ENCODE measurements at places on chromosomes 11 and 22.

DNA sequence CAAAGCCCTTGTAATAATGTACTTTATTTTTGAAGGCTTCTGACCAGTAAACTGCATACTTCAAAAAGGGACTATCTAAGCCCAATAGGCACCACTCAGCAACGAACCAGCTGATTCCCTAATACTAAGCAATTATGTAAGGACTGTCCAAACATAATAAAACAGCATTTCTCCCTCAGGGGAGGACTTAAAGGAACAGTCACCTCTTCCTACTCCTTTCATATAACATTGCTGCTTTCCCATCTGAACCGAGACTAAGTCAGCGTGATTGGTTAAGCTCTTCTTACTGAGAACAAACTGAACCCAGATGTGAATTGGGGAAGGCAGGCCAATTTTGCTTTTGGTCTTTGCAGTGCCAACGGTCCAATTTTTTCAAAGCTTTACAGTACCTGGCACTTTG lies 420.0 kb downstream of the METTL15 start:
- DNase-seq: no peak

DNA sequence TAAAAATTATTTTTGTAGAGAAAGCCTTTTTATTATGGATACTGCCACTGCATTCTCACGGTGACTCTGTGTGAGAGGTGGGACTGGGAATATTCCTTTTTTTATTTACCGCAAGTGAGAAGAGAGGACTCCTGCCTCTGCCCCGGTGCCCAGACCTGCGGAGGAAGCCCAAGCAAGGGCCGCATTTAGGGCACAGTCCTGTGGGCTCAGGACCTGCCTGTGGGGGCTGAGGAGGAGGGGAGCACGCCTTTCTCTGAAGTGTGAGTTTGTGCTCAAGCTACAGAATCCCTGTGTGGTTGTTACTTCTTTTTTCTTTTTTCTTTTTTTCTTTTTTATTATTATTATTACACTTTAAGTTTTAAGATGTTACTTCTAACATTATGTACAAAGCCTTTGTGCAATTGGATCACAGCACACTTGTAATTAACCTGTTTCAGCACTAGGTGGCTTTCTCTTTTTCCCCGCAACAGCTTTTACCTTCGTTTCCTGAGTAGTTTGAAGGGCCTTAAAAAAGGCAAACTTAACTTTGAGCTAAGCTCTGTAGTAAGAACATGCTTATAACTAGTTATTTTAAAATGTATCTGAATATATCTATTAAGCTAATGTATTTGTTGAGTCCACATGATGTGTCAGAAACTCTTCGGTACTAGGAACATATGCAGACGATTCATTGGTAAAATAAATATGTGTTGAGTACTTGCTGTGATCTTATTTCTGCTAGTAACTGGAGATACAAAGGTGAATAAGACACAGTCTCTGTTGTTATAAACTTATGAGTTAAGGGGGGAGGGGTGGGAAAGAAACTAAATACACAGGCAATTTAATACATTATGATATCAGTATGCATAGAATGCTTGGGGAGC lies 18.3 kb downstream of the AMOTL1 start:
- DNase-seq: no peak

- DNase-seq: no peak
Measured at GRCh38 chr22:39859903-39860588, 33.5 kb downstream of the ENTHD1 start.

GRCh38 chr11:13674799-13675509 lies 6.5 kb downstream of the FAR1 start:
- DNase-seq: no peak

- no peak for DNase-seq
Measured at GRCh38 chr22:22863001-22863400, 24.6 kb upstream of the IGLL5 start.

- peak; percentile 5 for DNase-seq
Measured at GRCh38 chr11:113806406-113806805, 26.8 kb downstream of the CLDN25 start.

DNA sequence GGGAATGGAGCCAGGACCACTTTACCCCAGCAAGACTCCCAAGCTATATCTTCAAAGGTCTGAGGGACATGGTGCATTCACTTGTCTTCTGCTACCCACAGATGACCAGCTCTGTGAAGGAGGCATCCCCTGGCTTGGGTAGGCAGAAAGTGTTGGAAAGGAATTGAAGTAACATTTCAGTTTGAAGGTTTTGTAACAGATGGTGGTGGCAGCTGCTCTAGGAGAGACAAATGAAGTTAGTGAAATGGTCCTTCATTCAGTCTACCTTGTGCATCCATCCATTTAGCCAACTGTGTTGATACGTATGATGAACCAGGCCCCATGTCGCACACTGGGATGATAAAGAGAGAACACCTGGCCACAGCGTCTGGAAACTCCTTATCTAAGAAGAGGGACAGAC lies 140.5 kb downstream of the COMMD9 start:
- no peak for DNase-seq

DNA sequence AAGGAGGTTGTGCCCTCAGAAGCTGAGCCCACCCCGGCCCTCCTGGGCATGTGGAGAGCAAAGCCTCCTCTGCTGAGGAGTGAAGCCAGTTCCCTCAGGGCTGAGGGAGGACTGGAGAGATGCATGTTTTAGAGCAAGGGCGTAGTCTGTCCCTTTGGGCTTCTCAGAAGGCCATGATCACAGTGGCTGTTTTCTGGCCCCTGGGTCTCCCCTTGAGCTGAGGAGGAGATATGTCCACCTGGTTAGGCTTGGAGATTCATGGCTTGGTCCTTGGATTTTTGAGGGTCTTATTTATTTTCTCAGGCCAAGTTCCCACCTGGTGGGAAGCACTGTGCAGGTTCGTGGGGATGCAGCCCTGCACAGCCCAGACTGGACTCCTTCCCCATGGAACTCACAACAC lies 46.5 kb upstream of the THY1 start:
- no peak for DNase-seq

DNA sequence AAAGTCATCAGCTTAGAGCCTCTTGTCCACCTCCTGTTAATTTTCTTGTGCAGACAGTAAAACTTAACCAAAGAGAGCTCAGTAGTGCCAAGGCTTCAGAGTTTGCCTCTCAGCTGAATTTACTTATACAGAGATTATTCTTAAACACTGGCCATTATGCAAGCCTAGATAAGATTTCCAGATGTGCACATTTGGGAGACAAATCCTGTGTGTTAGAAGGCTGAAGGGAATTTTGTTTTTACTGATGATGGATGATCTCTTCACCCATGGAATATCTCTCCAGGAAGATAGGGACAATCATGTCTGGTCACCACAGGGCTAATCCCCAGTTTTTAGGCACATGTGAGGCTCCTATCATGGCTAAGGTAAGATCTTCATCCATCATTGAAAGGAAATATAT lies 157.6 kb upstream of the FAT3 start:
- DNase-seq: no peak

GRCh38 chr11:4090258-4090657 lies 4.3 kb upstream of the RRM1 start:
- DNase-seq: no peak

GRCh38 chr11:57302489-57302888 lies 22.3 kb downstream of the TNKS1BP1 start:
- DNase-seq: no peak

DNA sequence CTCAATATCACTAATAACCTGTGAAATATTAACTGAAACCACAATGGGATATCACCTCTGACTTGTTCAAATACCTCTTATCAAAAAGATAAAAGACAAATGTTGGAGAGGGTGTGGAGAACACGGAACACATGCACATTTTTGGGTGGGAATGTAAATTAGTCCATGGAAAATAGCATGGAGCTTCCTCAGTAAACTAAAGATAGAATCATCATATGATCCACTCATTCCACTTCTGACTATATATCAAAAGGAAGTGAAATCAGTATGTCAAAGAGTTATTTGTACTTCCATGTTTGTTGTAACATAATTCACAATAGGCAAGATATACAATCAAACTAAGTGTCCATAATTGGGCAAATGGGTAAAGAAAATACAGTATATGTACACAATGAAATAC lies 57.4 kb downstream of the TYR start:
- no peak for DNase-seq

- DNase-seq: no peak
Measured at GRCh38 chr11:125944350-125945010, 1.4 kb upstream of the VSIG10L2 start.

- no peak for DNase-seq
Measured at GRCh38 chr11:48180627-48181026, 36.0 kb upstream of the OR4B1 start.

DNA sequence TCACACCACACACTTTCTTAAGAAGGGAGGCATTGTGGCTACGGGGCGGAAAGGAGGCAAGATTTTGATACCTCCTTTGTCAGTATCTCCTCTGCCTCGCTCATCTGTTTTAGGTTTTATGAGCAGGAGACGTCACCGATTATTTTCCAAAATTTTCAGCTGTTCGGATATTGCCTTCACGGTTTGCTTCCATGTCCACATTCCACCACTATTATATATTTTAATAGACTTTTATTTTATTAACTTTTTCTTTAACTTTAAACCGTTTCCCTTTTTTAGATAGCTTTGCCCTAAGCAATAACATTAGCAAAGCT lies 33.7 kb upstream of the CREB3L1 start:
- DNase-seq: no peak

DNA sequence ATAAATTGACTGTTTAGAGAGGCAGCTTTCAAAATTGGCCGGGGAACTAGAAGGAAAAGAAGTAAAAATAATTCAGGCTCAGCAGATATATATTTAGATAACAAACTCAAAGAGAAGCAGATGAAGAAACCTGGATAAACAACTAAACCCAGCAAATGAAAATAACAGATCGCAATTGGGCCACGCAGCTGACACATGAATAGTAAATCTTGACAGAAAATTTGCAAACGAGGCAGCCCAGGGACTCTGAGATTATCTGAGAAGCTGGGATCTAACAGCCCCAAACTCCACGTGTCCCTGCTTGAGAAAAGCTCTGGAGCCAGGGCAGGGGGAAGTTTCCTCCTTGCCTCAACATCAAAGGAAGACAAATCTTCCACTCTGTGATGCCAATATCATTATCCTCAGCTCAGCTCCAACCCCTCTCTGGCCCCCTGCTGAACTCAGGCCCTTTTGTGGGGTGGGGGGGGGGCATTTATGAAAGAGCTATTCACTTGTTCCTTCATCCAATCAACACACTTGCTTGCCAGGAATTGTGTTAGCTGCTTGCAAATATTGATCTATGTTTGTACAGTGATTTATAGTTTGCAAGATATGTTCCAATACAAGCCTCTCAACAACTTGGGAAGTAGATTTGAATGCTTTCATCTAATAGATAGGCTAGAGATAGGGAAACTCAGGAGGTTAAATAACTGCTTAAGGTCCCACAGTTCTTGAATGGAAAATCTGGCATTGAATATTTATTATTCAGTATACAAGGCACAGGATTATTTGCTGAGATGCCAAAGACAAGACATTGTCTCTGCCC lies 72.5 kb upstream of the C11orf87 start:
- DNase-seq: no peak

- no peak for DNase-seq
Measured at GRCh38 chr22:36881504-36882245, 20.9 kb downstream of the NCF4 start.

DNA sequence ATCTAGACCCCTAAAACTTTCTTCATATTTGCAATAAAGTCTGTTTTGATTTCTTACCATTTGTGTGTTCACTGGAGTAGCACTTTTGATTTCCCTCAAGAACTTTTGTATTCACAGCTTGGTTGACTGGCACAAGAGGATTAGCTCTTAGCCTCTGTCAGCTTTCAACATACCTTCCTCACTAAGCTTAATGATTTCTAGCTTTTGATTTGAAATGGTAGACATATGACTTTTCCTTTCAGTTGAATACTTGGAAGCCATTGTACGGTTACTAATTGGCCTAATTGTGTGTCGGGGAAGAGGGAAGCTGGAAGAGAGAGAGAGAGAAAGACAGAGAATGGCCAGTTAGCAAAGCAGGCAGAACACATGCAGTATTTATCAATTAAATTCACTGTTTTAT lies 180.5 kb downstream of the ARHGAP42 start:
- DNase-seq: no peak

GRCh38 chr11:35815556-35816315 lies 128.1 kb upstream of the LDLRAD3 start:
- no peak for DNase-seq

DNA sequence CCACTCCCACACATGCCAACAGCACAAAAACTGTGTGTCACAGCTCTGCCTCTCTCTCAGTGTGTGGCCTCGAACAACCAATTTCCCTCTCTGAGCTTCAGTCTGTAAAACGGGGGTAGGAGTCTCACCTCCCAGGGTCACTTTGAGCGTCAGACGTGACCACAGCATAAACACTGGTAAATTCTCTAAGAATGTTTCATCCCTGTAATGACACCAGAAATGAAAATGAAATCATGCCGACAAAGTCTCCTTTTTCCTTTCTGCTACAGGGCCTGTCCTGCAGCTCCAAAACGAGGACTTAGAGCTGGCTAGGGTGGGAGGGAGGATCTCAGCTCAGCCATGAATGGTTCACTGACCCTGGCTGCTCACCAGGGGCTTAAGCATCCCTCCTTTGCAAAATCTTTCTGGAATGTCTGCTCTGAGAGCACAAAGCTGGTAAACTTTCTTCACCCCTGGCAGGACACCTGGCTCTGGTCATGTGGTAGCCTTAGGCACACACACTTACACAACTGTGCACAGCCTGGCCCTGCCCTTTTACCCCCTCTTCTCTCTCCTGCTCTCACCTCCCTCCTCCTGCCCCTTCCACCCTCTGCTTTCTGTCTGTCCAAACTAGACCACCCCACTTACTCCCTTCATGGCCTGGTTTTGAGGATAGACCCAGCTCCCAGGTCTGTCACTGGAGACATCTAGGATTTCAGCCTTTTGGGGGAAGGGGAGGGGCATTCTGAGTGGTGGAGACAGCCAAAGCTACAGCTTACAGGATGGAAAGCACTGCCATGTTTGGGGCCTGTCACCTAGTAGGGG lies 12.3 kb upstream of the TSKU start:
- no peak for DNase-seq

GRCh38 chr22:33209930-33210784 lies 152.0 kb upstream of the SYN3 start:
- DNase-seq: peak; percentile 41

DNA sequence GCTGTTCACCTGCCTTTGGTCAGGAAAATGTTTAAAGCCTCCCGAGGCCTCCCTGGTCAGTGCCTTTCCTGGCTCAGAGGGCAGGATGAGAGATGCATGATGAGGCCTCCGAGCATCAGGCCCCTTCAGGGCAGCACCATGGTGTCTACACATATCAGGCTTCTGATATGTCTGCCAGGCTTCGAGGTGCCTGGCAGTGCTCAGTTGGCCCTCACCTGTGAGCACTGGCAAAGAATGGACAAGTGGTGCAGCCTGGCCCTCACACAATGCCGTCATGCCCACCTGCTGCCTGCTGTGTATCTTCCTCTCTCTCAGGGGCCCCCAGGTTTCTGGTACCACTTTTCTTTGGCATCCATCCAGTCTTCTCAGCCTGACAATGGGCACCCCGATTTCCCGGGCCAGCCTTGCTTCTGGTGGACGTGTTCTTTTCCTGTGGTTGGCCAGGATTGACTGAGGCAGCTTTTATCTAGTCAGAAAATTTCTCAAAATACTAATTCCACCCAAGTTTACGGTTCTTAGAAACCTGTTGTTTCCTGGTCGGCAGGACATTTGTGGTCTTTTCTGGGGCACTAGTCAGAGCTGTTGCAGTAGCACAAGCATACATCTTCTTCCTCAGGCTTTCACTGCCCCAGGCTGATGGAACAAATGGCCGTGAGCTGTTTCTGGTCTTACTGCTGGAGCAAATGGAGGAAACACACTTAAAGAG lies 76.8 kb upstream of the SUSD2 start:
- DNase-seq: peak; percentile 35

- DNase-seq: no peak
Measured at GRCh38 chr22:17729561-17729960, 44.7 kb downstream of the BID start.

Measured in activated T-cell treated with anti-CD3 and anti-CD28 coated beads, Interleukin-2, amount 50 U/mL, for 72 hours (primary cell).